Karpas-422 (cell line): ENCODE measurements at places on chromosomes 6 and 20.

DNA sequence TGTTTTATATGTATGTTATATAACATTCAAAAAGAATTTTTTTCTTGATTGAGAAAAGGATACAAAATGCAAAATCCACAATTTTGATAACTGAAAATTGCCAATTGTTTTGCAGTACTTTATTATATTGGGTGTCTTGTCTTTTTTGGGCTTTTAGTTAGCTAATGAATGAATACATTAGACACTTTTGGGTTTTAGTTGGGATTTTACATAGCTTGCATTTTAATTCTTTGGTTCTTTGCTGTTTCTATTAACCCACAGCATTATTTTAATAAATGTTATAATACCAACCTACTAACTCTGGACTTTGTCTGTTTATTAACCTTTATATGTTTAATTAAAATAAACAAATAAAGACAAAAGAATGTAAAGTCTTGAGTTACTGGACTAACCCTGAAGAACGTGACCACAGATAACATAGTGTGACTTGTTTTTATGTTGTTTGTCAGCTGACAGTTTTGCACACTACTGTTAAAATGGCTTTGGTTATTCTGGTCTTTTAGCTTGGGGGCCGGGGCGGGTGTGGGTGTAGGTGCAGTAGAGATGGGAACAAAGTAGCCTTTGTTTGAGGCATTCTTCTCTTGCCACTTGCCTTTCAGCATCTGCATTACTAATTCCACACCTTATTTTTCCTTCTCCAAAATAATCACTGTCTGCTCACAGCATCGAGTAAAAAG is 159.1 kb downstream of the QKI start:
- no peak for DNase-seq

GRCh38 chr6:138690975-138691594 is 82.5 kb upstream of the CCDC28A start:
- DNase-seq: no peak

DNA sequence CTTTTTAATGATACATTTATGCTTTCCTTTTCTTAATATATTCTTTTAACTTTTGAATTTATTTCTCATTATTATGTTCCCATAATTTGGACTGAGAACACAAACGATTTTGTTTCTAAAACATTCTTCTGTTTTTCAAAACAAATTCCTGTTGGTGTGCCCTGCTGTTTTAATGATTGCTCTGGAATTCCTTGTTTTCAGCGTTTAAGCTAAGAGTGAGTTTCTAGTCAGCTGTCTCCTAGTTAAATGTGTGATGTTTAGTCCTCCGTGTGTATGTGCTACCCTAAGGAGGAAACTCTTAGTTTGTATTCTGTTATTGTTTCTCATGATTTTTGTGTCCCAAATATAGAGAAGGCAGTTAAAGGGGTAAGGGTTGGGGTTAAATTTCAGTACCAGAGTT is 306.1 kb upstream of the RGS17 start:
- DNase-seq: no peak

DNA sequence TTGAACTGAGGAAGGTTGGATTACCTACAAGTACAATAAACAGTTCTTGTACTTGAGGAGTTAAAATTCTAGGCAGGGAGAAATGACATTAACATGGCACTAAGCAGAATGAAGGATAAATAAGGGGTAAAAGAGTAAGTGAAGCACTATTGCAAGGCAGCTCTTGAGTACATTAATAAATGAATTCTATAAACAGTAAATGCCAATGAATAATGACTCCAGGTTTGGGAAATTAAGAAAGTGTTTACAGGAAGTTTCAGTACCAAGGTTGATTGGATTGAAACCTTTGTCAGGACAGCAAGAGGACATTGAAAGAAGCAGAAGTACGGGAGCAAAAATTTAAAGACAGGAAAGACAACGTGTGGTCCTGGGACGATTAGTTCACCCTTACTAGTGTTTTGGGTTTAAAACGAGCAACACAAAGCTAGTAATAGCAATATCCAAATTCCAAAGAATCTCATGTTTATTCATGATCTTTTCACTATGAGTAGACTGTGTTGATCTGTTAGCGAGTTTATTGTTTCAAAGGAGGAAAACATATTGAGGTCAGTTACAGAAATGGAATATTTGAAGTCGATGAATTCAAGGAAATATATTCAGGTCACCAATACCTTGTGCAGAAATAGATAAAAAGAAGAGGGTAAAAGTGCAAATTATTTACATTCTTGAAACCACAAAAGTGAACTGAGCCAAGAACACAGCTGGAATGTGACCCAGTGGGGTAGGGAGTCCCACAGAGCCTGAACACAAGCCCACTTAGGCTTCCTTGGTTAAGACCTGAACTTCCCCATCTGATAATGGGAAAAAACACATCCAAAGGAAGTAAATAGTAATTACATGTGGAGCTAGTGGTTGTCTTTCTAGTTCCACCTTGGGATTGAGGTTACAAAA is 80.8 kb downstream of the MKKS start:
- no peak for DNase-seq

DNA sequence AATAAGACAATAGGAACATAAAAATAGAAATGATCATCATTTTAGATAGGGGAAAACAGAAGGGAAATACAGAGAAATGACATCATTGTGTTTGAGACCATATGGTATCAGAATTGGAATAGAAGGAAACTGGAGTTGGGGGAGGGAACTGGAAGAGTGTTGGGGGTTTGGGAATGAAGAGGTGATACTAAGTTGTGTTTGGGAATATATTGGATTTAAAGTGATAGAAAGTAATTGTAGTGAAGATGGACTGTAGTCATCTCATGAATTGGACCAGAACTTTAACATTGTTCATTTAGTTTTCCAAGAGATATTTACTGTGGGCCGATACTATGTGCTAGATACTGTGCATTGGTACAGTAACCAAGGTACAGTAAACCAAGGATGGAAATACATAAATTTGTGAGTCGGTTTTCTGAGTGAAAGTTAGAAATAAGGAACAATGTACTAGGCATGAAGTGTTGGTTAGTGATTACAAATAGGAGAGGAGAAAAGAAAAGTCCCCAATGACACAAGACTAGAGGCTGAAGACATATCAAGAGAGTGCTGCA is 32.3 kb downstream of the KCNQ5 start:
- no peak for DNase-seq

GRCh38 chr6:154782193-154782592 is 49.0 kb downstream of the SCAF8 start:
- no peak for DNase-seq

GRCh38 chr6:113049190-113049589 is 702.1 kb downstream of the RFPL4B start:
- no peak for DNase-seq

DNA sequence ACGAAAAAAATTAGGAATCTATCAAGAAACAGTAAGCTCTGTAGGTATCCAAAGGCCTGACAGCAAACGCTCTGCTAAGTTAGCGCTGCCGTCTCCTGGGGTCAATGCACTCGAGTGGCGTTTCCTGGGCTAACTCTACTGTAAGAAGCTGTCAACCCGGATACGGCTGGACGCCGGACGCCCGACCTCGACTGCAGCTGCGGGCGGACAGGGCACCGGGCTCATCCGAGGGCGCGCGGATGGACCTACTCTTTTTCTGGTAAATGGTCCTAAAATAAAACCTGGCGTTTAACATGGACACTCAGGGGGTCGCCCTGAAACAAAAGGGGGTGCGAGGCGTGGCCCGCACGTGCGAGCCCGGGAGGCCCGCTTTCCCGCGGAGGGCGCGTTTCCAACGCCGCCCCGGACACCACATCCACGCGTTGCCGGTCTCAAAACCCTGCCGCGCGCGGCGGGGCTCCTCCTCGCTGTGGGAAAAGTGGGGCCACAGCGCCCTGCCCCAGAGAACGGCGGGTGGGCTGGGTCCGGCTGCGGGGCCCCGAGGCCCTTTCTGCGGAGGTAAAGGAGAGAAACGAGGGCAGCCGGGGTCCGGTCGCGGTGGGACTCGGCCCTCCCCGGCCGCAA is 537 bp downstream of the TCP1 start:
- DNase-seq: peak; percentile 60

DNA sequence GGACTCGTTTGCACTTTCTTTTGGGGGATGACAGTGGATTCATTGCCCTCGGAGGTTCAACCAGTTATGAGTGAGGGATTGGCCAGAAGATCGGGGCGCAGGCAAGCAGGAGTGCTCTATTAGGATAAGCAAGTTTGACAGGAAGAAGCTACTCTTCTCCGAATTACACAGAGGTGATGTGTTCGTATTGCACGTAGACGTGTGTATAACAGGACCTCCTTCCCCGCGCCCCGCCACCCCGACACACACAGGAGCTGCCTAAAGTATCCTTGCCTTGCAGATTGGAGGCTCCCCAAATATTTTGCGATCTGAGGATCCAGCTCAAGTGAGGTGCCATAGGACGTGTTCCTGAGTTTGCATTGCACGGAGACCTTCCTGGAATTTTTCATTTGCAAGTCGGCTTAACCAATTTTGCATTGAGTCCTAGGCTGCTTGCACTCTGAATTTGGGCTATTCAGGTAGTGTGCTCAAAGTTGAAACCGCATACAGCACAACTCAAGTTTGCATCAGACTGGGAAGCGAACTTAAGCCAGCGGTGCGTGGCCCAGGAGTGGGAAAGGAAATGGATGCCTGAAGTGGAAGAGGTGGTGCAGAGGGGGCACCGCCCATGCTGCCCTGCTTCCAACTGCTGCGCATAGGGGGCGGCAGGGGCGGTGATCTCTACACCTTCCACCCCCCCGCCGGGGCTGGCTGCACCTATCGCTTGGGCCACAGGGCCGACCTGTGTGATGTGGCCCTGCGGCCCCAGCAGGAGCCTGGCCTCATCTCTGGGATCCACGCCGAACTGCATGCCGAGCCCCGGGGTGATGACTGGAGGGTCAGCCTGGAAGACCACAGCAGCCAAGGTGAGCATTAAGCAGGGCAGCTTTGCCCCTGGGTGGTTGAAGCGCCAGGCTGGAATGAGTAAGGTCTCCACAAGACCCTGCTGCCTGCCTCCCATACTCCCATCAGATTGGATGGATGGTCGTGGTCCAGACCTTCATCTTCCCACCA is 770 bp downstream of the TCF19 start:
- peak; percentile 62 for DNase-seq

GRCh38 chr6:707576-708236 is 14.8 kb upstream of the EXOC2 start:
- no peak for DNase-seq

- DNase-seq: no peak
These were observed 104.8 kb downstream of the ATXN1 start for GRCh38 chr6:16656451-16656850.

DNA sequence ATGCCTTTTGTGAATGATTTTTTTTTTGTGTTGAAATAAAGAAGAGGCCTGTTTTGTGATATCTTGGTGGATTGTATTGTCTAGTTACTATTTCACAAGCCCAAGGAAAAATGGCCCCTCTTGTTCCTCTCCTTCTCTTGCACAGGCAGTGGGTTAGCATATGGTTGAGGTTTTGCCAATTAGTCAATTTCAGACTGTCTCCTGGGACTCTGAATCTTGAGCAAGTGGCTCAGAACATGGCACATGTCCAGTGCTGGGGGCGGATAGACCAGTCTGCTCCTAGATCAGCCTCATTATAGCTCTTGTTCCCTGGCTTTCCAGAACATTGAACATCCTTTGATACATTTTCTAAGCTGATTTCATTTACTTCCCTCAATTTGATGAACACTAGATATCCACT is 589.2 kb downstream of the PHF3 start:
- no peak for DNase-seq

GRCh38 chr6:170013815-170014214 is 262.4 kb downstream of the ERMARD start:
- no peak for DNase-seq

- DNase-seq: no peak
These were observed 56.2 kb downstream of the TMEM242 start for GRCh38 chr6:157267109-157267611.

DNA sequence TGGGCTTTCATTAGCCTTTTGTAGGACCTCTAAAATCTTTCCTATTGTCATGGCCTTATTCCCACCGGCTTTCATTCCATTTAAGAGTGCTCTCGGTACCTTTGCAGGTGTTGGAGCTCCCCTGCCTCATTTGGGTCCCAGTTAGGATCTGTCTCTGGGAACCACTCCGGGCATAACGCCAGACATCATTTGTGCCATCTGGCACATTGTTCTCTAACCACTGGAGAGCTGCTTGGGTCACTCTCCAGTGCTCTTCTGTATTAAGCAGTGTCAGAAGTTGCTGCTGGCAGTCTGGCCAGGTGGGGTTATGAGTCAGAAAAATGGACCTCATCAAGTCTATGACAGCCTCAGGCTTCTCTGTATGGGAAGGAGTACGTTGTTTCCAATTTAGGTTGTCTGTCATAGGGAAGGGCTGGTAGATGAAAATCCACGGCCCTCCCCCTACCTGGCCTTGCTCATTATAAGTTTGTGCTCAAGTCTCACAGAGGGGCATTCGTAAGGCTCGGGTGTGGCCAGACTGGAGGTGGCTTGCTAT is 62.9 kb upstream of the MOCS1 start:
- DNase-seq: no peak

GRCh38 chr6:41974281-41974825 is 32.7 kb upstream of the CCND3 start:
- peak; percentile 76 for DNase-seq
